ENCODE measurements at places on chromosomes 7 and 10.

GRCh38 chr7:19762631-19763030, 10.8 kb downstream of the TMEM196 start:
- no peak for DNase-seq

- peak; percentile 40 for DNase-seq
Observed at GRCh38 chr10:132306864-132307751, 642 bp downstream of the STK32C start.

DNA sequence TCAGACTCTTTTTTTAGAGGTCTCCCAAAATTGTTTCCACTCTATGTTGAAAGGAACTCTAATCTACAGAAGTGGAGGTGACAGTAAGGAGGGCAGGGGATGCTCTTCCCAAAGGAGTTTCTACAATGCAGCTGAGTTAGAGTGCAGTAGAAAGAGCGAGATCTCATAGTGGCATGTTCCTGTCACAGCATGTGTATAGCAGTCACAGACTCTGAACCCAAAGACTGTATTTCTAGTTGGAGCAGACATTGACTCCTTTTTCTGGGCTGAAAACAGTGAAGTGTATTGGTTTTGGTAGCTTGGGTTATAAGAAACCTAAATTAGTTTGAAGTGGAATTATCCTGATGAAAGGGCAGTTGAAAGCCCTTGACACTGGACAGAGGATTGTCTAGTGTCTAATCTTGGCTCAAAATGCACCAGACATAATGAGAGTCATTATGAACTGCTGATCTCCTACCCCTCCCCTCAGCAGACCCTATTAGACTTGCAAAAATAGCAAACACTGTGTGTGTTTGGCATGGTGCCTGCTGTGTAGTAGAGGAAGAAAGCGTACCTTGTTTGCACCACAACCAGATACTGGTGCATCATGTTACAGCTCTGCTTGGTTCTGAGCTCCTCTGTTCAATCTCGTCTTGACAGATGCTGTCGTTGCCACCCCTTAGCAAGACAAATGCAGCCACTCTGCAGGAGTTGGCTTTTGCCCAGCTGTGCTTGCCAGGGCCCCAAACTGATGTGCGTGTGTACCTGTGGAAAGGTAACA, 336.0 kb downstream of the AUTS2 start:
- peak; percentile 17 for DNase-seq

DNA sequence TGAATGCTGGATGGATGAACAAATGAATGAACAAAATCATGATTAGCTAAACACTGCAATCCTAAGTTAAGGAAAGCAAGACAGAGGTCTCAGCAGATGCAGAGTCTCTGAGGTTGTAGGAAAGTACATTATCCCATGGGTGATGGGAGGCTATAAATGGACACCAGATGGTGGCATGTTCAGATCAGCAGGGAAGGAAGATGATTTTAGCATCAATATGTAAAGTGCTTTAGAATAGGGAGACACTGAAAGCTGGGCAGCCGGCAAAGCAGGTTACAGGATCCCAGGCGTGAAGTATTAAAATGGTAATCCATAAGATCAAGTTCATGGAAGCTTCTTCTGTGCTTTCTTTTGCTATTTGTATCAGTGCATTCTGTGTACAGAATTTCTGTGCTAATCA, 7.9 kb upstream of the RAPGEF5 start:
- DNase-seq = no peak

DNA sequence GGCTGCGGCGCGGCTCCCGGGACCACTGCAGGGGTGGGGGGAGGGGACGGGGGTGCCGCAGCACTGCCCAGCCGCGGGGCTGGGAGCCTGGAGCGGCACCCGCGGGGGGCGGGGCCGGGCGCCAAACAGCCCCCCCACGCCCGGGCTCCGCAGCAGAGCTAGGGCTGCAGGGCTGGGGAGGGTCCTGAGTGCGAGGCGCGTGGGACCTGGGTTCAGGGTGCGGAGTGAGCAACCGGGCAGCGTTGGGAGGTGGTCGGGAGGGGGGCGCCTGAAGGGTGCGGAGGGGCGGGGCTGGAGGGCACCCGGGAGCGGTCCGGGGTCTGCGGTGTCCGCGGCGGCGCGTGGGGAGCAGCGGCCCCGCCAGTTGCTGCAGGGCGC, 528 bp downstream of the CAMK2G start:
- no peak for DNase-seq

DNA sequence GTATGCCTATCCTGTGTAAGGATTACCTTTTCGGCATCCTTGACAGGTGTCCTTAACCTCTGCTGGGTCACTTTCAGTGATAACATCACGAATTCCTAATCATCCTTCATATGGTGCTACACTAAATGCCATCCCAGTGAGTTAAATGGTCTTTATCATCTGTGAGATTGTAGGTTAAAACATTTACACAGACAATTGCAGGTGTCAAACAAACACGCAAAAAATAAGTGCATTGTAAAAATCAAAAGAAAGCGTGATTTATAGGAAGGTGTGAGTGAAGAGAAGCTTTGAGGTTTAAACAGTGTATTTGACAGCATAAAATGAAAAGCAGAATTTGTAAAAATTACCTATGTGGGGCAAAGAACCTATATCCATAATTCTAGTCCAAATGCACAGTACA, 111.5 kb upstream of the IFRD1 start:
- no peak for DNase-seq

DNA sequence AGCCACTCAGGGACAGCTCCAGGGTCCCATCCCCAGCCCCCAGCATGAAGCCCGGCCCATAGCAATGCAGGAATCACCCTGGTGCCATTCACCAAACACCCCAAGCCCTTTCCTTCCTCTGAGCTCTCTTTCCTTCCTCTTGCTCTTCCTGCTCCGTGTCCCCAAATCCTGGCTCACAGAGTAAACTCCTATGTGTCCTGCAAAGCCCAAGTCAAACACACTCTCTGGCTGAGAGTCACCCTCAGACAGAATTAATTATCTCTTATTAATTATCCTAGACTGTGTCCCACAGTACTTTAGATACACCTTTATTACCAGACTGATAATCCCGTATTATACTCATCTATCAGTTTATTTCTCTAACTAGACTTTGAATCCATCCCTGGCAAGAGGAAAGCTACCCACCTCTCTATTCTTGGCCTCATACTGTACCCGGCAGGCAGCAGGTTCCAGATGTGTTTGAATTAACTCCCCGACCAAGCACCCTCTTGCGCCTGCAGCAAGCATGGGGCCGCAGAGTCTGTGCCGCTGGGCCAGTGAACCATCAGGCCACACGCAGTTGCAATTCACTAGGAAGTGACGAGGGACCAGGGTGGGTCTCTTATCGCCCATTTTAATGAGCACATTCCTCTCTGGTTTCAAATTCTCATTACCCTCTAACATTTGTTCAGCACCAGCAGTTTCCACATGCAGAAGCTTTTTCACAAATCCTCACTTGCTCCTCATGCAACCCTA, 86.7 kb downstream of the PRKAG2 start:
- DNase-seq = no peak

- DNase-seq = no peak
Observed at GRCh38 chr10:131993275-131993674, 11.6 kb upstream of the BNIP3 start.

DNA sequence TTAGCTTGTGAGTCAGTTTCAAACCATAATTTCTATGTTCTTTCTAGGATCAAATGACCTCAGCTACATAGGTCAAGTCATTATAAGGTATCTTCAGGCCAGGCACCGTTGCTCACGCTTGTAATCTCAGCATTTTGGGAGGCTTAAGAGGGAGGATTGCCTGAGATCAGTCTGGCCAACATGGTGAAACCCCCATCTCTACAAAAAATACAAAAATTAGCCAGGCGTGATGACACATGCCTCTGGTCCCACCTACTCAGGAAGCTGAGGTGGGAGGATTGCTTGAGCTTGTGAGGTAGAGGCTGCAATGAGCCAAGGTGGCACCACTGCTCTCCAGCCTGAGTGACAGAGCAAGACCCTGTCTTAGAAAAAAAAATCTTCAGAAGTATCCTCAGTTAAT, 362.3 kb downstream of the GATA3 start:
- no peak for DNase-seq

- no peak for DNase-seq
Observed at GRCh38 chr10:1174022-1174421, 117.8 kb downstream of the WDR37 start.

GRCh38 chr7:106737202-106737562, 76.2 kb upstream of the CCDC71L start:
- no peak for DNase-seq

DNA sequence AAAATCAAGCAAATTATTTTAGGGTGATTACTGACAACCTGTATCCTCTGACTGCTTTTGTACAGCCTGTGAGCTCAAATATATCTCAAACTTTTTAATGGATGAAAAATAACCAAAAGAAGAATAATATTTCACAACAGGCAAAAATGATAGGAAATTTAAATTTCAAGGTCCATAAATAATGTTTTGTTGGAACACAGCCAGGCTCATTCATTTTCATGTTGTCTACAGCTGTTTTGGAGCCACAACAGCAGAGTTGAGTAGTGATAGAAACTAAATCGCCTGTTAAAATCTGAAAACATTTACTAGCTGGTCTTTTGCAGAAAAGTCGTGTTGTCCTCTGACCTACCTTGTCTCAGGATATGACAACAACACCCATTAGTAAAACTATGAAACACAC, 75.9 kb downstream of the GLI3 start:
- no peak for DNase-seq

GRCh38 chr10:128281343-128281742, 155.1 kb upstream of the MKI67 start:
- DNase-seq = no peak

DNA sequence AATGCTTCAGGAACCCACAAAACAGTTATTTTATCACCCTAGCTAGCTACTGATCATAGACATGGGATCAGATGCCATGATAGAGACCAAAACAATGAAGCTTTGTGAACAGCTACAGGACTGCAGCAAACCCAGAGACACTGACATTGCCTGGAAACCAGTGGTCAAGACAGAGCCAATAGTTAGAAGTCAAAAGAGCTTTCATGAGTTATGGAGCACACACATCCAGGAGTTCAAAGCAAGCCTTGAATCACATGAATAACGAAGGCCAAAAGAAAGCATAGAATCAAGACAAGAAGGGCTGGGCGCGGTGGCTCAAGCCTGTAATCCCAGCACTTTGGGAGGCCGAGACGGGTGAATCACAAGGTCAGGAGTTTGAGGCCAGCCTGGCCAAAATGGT, 34.5 kb upstream of the GSAP start:
- no peak for DNase-seq

- DNase-seq = no peak
Observed at GRCh38 chr7:88184848-88185304, 35.0 kb downstream of the SRI start.

- no peak for DNase-seq
Observed at GRCh38 chr7:157700231-157701005, 363.6 kb downstream of the DNAJB6 start.

- no peak for DNase-seq
Observed at GRCh38 chr10:89963451-89964102, 262.2 kb downstream of the KIF20B start.

DNA sequence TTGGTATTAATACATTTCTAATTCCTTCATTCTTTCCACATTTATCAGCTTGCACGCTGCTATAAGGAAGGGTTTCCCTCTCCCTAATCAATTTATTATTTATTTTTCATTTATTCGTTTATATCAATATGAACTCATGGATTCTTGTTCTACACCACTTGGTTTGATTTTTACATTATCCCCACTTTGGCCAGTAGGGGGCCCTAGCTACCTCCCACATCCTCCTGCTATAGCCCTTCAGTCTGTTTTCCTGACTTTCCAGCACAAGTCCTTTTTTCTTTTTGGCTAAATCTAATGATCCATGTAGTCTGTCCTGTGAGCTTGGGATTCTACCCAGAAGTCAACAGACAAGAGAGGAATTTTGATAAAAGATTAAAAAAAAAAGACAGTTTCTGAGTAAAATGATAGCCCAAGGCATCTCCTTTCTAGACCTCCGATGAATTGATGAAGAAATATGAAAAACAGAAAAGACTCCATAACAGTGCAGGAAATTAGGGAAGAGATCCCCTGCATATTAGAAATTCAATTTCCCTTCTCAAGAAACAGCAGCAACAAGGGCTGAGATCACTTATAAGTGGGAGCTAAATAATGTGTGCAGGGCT, 47.7 kb downstream of the LYZL2 start:
- DNase-seq = no peak

DNA sequence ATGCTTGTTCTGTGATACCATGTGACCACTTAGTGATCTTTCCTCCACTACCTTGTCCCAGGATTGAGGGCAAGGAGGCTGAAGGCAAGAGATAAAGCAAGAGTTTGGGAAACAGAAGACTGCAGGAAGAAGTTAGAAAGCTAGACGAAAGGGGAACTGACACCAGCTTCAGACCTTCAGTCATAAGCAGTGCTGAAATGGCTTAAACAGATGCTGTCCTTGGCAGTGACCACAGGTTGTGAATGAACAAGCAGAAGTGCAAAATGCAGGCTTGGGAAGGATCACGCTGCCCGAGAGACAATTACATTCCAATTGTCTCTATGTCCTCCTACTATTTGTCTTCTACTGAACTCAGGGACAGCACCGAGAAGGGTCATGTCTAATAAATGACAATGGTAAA, 704.9 kb upstream of the AUTS2 start:
- DNase-seq = no peak

- no peak for DNase-seq
Observed at GRCh38 chr7:30799206-30799975, 28.2 kb downstream of the MINDY4 start.

- no peak for DNase-seq
Observed at GRCh38 chr10:14326581-14326980, 4.1 kb downstream of the FRMD4A start.

DNA sequence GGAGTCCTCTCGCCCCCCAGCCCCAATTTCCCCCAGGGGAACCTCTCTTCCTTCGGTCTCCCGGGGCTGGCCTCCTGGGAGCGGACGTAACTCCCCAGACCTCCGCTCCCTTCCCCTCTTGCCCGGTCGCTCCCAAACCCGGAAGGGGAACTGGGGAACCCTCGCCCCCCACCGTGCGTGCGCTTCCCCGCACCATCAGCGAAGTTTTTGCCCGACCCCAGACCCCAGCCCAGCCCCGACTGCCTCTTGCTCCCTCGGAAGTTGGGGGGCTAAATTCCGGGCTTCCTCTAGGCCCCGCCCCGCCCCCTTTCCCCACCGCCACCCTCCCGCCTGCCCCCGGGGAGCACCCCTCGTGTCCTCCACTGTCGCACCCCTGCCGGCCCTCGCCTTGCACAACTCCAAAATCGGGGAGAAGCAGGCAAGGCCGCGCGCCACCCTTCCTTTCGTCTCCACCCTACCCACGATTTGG, 436 bp downstream of the GNB2 start:
- DNase-seq = no peak

DNA sequence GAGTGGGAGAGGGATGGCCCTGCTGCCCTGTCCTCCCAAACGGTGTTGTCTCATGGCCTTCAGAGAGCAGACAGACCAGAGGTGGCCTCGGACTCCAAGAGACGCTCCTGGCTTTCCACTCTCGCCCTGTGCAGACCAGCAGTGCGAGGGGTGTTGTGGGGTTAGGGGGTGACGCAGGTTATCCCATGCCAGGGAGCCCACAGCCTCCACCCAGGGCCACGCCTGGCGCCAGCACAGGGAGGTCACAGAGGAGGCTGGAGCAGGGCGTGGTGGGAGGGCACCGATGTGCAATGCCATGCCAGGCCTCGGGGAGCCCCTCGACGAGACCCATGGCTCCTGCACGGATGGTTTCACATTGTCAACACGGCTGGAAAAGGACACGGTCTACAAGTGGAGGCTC, 52.1 kb downstream of the INPP5A start:
- DNase-seq = no peak

GRCh38 chr10:77925795-77926565, 575 bp downstream of the DLG5 start:
- no peak for DNase-seq

- no peak for DNase-seq
Observed at GRCh38 chr7:101814991-101815825, 2.2 kb upstream of the CUX1 start.

GRCh38 chr10:100737355-100738054, 7.9 kb upstream of the PAX2 start:
- DNase-seq = no peak

- no peak for DNase-seq
Observed at GRCh38 chr7:123637203-123637602, 18.5 kb upstream of the LMOD2 start.
